Stimulated activated CD8-positive, alpha-beta memory T cell treated with anti-CD3 and anti-CD28 coated beads, Interleukin-4, amount 100 ng/mL, for 1 hour (primary cell): ENCODE measurements at places on chromosomes 4 and X.

DNA sequence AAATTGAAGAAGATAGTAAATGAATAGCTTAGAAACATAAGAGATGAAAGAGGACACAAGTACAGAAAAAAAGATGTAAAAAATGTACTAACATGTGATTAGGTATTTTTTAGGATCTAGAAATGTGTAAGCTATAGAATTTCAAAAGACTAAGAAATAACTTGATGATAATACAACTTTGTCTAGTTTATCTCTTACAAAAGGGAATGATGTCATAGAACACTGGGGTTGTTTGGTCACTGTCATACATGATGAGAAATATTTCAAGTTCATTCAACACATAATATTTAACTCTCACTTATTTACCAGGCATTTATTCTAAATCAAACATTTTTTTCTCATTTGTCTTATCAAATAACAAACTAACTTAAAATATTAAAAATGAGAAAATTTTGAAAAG is 18.5 kb downstream of the STBD1 start:
- no peak for DNase-seq

GRCh38 chr4:149136951-149137620 is 678.6 kb downstream of the IQCM start:
- DNase-seq = no peak

- DNase-seq = no peak
These were observed 34.7 kb downstream of the RLIM start for GRCh38 chrX:74579597-74580198.

GRCh38 chrX:87572901-87573300 is 55.3 kb downstream of the KLHL4 start:
- no peak for DNase-seq

- DNase-seq = no peak
These were observed 363.9 kb downstream of the MID1IP1 start for GRCh38 chrX:39165185-39165584.

GRCh38 chr4:55405073-55405472 is 9.3 kb downstream of the TMEM165 start:
- no peak for DNase-seq

- no peak for DNase-seq
These were observed 625 bp upstream of the GABRA4 start for GRCh38 chr4:46994007-46994405.

DNA sequence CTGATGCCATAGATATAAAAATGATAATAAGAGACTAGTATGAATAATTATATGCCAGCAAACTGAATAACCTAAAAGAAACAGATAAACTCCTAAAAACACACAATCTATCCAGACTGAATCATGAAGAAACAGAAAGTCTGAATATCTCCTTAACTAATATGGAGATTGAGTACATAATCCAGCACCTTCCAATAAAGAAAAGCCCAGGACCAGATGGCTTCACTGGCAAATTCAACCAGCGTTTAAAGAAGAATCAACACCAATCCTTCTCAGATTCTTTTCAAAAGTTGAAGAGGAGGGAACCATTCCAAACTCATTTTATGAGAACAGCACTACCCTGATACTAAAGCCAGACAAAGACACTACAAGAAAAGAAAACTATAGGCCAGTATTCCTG is 26.5 kb upstream of the RNF212 start:
- DNase-seq = no peak

- DNase-seq = no peak
These were observed 517.4 kb downstream of the RPA4 start for GRCh38 chrX:97401154-97401553.

DNA sequence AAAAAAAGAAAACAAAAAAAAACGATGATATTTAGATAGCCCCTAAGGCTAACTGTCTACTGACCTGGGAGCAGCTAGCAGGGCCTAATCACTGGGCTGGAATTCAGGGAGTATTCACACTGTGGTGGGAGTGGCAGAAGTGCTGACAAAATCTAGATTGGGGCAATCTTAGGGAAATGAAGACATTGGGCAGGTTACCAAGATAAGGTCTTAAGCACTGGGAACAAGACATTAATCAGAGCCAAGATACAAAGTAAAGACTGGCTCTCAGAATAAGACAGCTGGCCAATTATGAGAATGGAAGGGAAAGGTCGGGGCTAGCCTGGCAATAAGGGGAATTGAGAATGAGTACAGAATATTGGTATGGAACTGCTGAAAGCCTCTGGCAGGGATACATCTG is 100.2 kb upstream of the GRIA3 start:
- no peak for DNase-seq

GRCh38 chrX:97563531-97564133 is 679.9 kb downstream of the RPA4 start:
- DNase-seq = peak; percentile 11

DNA sequence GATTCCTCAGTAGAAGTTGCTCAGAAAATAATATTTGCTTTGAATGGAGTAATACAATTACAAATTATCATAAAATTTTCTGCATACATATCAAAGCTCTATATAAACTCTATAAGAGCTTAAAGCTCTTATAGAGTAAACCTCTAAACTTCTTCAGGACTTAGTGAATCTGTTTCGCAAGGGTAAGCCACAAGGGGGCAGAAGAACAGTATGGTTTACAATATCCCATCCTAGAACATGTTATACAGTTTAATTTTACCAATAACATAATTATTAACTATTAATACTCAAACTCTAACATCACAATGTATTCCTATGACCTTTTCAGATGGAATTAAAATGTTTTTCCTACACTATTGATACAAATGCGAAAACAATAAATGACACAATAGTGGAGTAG is 33.8 kb upstream of the SPANXN1 start:
- no peak for DNase-seq

- no peak for DNase-seq
These were observed 109.8 kb upstream of the ANXA3 start for GRCh38 chr4:78441756-78442155.

GRCh38 chr4:186999686-187000085 is 276.0 kb upstream of the FAT1 start:
- DNase-seq = no peak
